Purkinje cell (primary cell): ENCODE measurements at places on chromosomes 1 and 21. TPM values are rescaled to one million over a fixed set of nuclear protein-coding genes. Genes with fewer than 3 reads are reported as not detected.

PSMB4 gene
- polyA plus RNA-seq, result 351 and 394 TPM in 2 replicates

ACTL8 gene
- polyA plus RNA-seq, result not detected in 2 replicates

LCK gene
- polyA plus RNA-seq, result not detected in 2 replicates

CADM3 gene
- 12.1 and 16.4 TPM in 2 replicates for polyA plus RNA-seq

LCE1B gene
- not detected in 2 replicates for polyA plus RNA-seq

CTH gene
- 8.6 and 9.6 TPM in 2 replicates for polyA plus RNA-seq

FH gene
- 92.8 and 103 TPM in 2 replicates for polyA plus RNA-seq

FOXJ3 gene
- 17.1 and 19.9 TPM in 2 replicates for polyA plus RNA-seq

CACHD1 gene
- 3.1 and 5.5 TPM in 2 replicates for polyA plus RNA-seq

ITGB2 gene
- not detected in 2 replicates for polyA plus RNA-seq

SLFNL1 gene
- polyA plus RNA-seq, result 0.26 TPM in 1 of 2 replicates, not detected in the other

HEYL gene
- not detected in 2 replicates for polyA plus RNA-seq

SPOCD1 gene
- not detected in 2 replicates for polyA plus RNA-seq

COP1 gene
- polyA plus RNA-seq, result 39.5 and 51.5 TPM in 2 replicates

POU3F1 gene
- not detected in 2 replicates for polyA plus RNA-seq

KIF2C gene
- not detected in 2 replicates for polyA plus RNA-seq

SCMH1 gene
- 6.6 and 7.5 TPM in 2 replicates for polyA plus RNA-seq

ESPN gene
- 5.3 and 10.1 TPM in 2 replicates for polyA plus RNA-seq

LCE1D gene
- not detected in 2 replicates for polyA plus RNA-seq

PLA2G2C gene
- polyA plus RNA-seq, result not detected in 2 replicates

DLGAP3 gene
- 0.28 TPM in 1 of 2 replicates, not detected in the other for polyA plus RNA-seq

RASSF5 gene
- polyA plus RNA-seq, result 4.4 and 5.6 TPM in 2 replicates

CACNA1E gene
- polyA plus RNA-seq, result 0.55 and 2.4 TPM in 2 replicates

GBP2 gene
- polyA plus RNA-seq, result not detected in 2 replicates

AMY1C gene
- polyA plus RNA-seq, result not detected in 2 replicates

WLS gene
- 28.3 and 32.5 TPM in 2 replicates for polyA plus RNA-seq

KCNJ9 gene
- 12.2 and 16.6 TPM in 2 replicates for polyA plus RNA-seq

VAV3 gene
- 33.7 and 41.7 TPM in 2 replicates for polyA plus RNA-seq

PPP1R15B gene
- 21.6 and 22.4 TPM in 2 replicates for polyA plus RNA-seq

TNFRSF14 gene
- not detected in 2 replicates for polyA plus RNA-seq

LDLRAD2 gene
- 0.27 TPM in 1 of 2 replicates, not detected in the other for polyA plus RNA-seq

RGS7 gene
- polyA plus RNA-seq, result 71.2 and 77.2 TPM in 2 replicates

MNDA gene
- 0.41 TPM in 1 of 2 replicates, not detected in the other for polyA plus RNA-seq

GAS5 gene
- polyA plus RNA-seq, result 192 and 225 TPM in 2 replicates

LRRC39 gene
- 2.4 and 4.7 TPM in 2 replicates for polyA plus RNA-seq

HAO2 gene
- not detected in 2 replicates for polyA plus RNA-seq

PRAMEF4 gene
- polyA plus RNA-seq, result not detected in 2 replicates

LRRC38 gene
- not detected in 2 replicates for polyA plus RNA-seq

NKAIN1 gene
- polyA plus RNA-seq, result 1.3 and 2.3 TPM in 2 replicates

HSPG2 gene
- not detected in 2 replicates for polyA plus RNA-seq

HES3 gene
- polyA plus RNA-seq, result not detected in 2 replicates

TMEM200B gene
- 18.4 and 25.8 TPM in 2 replicates for polyA plus RNA-seq

ANGPTL3 gene
- 1.1 TPM in 1 of 2 replicates, not detected in the other for polyA plus RNA-seq

PRR9 gene
- polyA plus RNA-seq, result not detected in 2 replicates

INSRR gene
- not detected in 2 replicates for polyA plus RNA-seq

ARHGEF2 gene
- 14.2 and 16.3 TPM in 2 replicates for polyA plus RNA-seq

LRRC42 gene
- 10.0 and 13.0 TPM in 2 replicates for polyA plus RNA-seq

DIO1 gene
- polyA plus RNA-seq, result not detected in 2 replicates

ZZZ3 gene
- polyA plus RNA-seq, result 13.7 and 23.2 TPM in 2 replicates
